GOT3 (cell line): ENCODE measurements at places on chromosomes 1 and 21.

GRCh38 chr1:57517587-57518374, 93.9 kb upstream of the DAB1 start:
- DNase-seq = no peak

GRCh38 chr1:41913014-41913413, 5.7 kb downstream of the HIVEP3 start:
- no peak for DNase-seq

GRCh38 chr1:198497326-198498102, 43.0 kb downstream of the ATP6V1G3 start:
- DNase-seq = no peak

DNA sequence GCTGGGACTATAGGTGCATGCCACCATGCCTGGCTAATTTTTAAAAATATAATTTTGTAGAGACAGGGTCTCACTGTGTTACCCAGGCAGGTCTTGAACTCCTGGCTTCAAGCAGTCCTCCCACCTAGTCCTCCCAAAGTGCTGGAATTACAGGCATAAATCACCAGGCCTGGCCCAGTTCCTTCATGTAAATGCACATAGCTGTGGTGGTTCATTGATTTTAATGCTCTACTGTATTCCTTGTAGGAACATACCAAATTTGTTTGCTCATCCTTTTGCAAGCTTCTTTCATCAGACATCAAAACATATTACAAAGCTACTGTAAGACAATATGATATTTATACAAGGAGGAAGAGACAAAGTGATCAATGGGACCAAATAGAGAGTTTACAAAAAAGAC, 237.5 kb upstream of the ESRRG start:
- DNase-seq = no peak

DNA sequence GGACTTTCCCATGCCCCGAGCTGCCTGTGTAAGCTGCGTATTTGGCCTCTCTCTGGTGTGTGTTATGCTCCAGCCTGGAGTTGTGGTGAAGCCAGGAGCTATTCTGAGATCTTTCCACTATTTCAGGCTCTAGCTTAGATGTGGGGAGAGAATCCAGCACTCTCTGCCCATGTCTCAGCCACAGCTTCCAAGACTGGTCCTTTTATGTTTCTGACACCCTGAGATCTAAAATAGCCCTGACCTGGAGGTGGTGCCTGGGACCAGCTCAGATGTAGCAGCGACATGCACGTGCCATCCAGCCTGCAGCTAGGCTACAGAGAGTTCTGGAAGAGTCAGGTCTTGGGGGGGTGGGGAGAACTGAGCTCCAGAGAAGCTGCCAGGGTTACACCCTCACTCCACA, 76.5 kb downstream of the TENT5C start:
- DNase-seq = no peak

DNA sequence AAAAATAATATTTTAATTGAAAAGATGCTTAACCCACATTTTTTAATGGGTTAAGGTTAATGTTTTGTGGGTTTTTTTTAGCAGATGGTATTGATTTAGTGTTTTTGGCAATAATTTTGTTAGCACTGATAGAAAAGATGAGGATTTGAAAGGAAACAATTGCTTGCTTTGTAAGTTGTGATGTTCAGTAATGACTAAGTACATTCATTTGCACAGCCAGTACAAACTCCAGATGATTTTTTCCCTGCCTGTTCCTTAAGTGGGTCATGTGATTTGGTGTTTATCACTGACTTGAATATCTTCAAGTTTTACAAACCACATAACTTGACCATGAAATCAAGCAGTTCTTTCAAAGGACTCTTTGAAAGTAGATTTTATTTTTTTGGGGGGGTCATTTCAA, 15.0 kb downstream of the DISP1 start:
- no peak for DNase-seq

GRCh38 chr1:87137342-87137739, 191.3 kb upstream of the LMO4 start:
- DNase-seq = no peak

DNA sequence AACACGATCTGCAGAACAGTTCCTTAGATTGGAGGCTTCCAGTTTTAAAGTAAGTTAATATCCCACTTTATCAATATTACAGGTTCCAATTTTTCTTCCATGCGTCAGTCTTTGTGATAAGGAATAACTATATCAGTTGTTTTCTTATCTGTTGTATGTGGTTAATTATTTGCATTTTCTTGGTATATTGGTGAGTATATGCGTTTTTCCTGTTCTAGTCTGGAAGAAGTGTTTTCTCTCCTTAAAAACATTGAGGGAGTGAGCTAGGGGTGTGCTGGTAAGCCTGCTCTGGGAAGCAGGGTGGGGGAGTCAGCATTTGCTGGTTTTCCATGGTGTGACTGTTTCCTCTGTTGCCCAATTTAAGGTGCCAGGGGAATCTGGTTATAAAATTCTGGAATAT, 50.2 kb upstream of the KIF1B start:
- DNase-seq = no peak

DNA sequence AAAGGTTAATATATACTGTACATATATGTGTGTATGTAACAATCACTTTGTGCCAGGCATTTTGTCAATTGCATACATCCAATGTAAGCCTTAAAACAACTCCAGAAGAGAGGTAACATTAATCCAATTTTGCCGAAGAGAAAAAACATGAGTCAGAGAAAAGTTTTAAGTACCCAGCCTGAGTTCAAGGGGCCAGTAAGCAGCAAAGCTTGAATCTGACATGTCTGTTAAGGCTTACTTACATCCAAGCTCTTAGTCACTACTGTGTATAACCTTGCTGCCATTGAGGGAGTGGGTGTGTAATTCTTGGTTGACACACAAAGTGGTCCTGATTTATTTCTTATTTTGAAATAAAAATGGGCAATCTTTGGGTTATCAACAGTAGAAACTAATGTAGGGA, 360.4 kb upstream of the LYPLAL1 start:
- no peak for DNase-seq

- no peak for DNase-seq
Observed at GRCh38 chr1:184145083-184145482, 93.6 kb downstream of the TSEN15 start.

- no peak for DNase-seq
Observed at GRCh38 chr1:210360852-210361477, 32.3 kb downstream of the HHAT start.

DNA sequence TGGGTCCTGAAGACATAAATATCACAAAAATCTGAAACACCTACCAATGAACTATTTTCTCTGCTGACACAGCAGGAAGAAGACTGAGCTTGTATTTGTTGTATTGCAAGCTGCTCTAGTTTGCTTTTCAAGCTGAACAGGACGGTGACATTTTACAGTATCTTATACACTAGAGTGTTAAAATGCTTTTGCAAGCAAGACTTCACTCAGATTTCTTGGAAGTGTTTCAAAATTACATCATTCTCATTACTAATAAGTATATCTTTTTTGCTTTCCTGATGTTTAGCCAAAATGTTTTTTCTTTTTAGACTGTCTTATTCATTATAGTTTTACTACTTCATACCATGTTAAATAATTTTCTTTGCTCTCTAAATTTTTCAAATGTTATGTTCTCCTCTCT, 427.1 kb upstream of the CXADR start:
- no peak for DNase-seq

GRCh38 chr21:41976611-41977010, 22.8 kb upstream of the C2CD2 start:
- DNase-seq = no peak

DNA sequence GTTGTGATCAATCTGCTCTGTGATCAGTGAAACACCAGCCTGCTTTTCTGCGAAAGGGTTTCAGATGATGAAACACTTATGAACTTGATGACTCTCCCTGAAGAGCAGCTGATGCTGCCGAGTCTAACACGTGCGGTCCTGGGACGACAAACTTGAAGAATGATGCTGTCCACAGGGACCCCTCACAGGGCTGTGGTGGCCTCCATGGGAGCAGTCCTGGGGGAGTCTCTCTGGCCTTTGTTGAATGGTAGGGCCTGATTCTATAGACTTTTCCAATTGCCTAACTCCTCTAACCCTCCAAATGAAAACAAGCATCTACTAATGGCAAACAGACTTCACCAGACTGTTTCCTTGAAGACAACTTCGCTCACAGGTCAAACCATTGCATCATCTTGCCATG, at the start of gene OR2T10:
TSS of gene OR2T10 (minus strand) at position 112 of the 400 bp plus-strand sequence. CDS start 3,932 bp downstream, outside the sequence.
- DNase-seq = no peak

DNA sequence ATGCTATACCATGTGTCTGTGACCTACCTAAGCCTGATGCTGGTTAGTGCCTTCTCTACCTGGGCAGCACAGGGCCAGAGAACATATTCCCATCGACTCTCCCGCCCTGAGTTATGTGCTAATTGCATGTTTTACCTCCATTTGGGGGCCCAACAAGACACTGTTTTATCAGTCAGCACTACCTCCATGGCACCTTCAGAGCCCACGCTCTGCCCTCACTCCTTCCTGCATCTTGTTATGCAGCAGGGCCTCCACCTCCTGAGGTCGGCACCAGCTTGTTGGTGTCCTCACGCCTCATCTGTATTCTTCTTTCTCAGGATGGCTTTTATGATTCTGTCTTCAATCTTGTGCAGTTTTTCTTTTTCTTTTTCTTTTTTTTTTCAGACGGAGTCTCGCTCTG, 11.9 kb downstream of the WNT9A start:
- DNase-seq = no peak

- DNase-seq = no peak
Observed at GRCh38 chr1:50970931-50971582, 1.0 kb downstream of the CDKN2C start.

DNA sequence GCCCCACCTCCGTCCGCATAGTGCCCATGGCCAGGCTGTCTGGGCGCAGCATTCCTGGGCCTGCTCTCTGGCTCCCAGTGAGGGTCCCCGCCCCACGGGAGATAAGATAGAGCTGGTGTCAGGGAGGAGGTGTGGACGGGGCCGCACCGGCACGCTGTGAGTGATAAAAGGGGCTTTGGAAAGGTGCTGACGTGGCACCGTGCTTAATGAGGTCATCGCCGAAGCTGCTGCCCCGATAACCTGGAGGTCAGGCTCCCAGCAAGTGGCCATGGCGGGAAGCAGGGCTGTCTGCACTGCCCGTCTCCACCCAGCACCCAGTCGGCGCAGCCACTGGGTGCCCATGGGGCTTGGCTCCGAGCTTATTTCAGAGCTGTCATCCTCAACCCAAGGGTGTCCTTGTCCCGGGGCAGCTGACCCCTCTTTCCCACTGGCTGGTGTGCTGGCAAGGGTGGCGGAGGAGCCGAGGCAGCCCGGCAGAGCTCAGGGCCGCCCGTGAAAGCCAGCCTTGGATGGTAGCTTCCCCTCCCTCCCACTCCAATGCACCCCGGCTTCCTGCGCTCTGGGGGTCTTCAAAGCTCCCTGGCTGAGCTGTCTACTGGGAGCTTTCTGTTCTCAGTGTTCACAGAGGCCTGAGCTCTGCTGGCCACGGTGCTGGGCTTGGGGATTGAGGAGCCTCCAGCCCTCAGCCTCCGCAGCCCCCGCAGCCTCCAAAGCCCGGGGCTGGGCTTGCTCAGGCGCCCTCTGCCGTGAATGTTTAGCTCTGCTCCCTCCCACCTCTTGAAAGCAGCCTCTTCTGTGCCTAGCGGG, 105.1 kb upstream of the ARHGEF16 start:
- DNase-seq = no peak

DNA sequence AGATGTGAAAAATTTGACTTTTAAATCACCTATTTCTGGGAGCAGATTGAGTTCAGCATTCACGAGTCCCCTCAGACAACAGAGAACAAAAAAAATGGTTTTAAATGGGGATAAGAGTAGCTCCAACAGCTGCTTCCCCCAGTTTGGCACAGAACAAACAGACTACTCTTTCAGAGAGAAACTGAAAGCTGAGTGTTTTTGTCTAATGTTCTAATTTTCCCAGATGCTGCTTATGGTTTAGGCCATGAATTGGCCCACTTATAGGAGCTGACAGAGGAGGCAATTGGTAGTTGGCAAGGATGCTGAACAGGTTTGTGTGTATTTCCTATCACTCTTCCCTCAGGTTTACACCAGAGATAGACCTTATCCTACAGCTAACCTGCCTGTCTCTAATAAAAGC, 1637.4 kb upstream of the PRMT6 start:
- no peak for DNase-seq

GRCh38 chr21:20030390-20030789, 967.8 kb upstream of the NCAM2 start:
- no peak for DNase-seq

- DNase-seq = no peak
Observed at GRCh38 chr1:110515891-110516290, 3.1 kb downstream of the KCNA10 start.

- no peak for DNase-seq
Observed at GRCh38 chr1:216450227-216450626, 27.0 kb upstream of the USH2A start.
